ENCODE measurements at places on chromosomes 2 and 18.

DNA sequence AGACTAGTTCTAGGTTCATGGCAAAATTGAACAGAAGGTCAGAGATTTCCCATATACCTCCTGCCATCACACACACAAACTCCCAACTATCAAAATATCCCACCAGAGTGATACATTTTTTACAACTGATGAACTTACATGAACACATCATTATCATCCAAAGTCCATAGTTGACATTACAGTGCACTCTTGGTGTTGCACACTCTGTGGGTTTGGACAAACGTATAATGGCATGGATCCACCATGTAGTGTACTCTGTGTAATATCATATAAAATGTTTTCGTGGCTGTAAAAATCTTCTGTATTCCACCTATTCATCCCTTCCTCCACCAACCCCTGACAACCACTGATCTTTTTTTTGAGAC, 25.9 kb upstream of the STAM2 start:
- DNase-seq = no peak

GRCh38 chr2:234998404-234999211, 46.8 kb downstream of the SH3BP4 start:
- no peak for DNase-seq

- DNase-seq = no peak
Observed at GRCh38 chr2:196551014-196551413, 88.5 kb upstream of the CCDC150 start.

- no peak for DNase-seq
Observed at GRCh38 chr18:21958707-21959450, 210.5 kb upstream of the GATA6 start.

GRCh38 chr2:168992591-168993349, 38.4 kb downstream of the ABCB11 start:
- DNase-seq = no peak

DNA sequence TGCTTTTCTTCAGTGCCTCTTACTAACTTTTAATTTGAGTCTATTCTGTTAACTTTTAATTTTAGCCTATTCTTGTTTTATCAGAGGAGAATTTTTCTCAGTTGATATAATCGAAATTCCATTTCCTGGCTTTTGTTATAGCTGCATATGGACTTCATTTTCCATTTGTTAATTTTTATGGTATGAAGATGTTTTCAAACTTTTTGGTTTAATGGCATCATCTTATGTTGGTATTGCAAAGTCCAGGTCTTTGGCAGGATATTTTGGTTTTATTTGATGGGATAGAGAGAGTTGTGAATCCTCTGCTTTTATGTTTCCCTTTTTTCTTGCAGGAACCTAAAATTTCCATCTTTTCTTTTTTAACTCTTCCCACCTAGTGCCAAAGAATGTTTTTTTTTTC, 70.9 kb upstream of the RAPGEF4 start:
- DNase-seq = no peak

DNA sequence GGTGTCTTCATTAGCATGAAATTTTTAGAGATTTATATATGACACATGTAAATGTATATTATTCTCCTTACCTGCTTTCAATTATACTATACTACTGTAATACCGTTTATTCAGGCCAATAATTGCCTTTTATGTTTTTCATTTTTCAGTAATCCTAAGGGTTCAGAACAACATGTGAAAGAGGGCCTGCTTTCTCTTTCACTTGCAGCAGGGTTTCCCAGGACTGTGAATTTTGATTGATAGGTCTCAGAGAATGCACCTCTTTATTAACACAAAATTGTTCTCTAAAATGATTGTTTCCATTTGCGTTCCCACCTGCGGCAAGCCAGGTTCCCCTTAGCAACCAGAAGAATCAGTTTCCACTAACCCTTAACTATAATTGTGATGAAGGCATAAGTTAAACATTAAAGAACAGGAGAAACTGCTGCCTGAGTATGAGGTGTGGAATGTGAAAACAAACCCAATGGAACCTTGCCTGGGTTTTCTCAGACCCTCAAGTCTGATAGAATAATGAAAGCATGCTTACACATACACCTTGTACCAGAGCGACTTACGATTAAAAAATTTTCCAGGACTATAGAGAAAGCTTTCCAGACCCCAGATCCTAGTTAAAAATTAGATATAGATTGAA, 1591.2 kb upstream of the LRRTM1 start:
- DNase-seq = no peak

GRCh38 chr18:48896875-48897511, 53.8 kb downstream of the SMAD7 start:
- DNase-seq = peak; percentile 75

DNA sequence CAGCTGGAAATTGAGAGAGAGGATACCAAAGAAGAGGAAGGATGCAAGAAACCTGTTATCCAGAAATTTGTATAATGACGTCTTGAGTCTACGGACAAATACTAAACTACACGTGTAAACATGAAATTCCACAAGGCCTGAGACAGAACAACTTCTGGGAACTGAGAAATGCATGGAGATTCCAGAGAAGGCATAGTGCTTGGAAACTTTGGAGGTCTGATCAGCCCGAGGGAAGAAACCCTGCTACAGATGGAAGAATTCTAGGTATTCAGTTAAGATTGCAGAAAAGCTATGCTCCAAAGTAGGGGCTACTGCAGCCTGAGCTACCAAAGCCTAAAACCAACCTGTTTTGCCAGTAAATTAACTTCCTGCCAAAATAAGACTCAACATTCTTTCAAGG, 120.4 kb downstream of the PDCL3 start:
- no peak for DNase-seq

DNA sequence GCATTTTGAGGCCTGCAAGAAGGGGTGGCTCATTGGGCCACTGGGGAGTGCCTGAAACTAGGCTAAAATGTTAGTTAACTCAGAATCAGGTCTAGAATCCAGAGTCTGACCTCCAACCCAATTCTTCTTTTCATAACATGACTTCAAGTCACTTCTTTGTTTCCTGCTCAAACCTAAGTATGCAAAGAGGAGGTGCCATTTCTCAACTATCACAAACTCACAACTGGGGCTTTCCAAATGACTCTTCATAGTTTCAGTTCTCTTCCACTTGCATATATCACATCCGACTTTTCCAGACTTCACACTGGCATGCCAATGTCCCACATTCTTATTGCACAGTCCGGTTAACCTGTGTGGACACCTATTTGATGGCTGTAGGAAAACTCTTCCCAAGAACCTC, 211.6 kb downstream of the TCF4 start:
- peak; percentile 42 for DNase-seq

DNA sequence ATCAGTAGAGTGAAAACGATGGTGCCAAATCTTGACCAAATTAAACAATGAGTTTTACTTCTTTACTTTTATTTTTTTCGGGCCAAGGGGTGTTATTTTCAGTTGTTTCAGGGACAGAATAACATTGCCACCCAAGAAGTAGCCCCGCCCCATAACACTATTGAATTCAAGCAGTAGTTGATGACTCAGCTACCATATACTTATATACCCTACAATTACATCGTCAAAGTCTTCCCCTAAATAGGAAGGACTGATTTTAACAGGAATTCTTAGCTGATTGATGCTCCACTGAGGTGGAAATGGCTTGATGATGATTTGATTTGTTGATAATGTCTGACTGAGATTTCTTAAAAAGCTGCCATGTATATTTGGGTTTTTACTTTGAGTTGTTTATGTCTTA, 24.7 kb downstream of the LYPD6B start:
- DNase-seq = no peak
